ENCODE measurements at places on chromosomes 11 and 22. TPM values are rescaled to one million over a fixed set of nuclear protein-coding genes. Genes with fewer than 3 reads are reported as not detected.

DNA sequence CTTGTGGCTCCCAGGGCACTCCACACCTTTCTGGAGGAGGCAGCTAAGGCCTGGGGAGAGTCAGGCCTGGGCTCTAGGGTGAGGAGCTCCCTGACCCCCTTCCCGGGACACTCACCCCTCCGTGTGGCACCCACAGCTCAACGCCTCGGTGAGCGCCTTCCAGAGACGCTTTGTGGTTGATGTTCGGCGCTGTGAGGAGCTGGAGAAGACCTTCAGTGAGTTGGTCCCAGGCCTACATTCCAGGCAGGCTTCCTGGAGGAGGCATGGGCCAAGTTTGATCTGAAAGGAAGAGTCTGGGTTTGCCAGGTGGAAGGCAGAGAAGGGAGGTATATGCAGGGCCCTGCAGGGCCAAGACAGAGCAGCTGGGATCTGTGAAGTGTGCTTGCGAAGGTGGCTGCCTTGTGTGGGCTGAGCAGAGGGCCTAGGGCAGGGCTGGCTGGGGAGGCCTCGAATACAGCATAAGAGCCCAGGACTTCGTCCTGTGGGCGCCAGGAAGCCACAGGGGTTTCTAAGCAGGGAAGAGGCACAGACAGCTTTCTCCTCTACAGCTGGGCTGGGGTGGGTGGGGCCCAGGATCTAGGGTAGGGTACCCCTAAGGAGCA is 2.9 kb downstream of the TCIRG1 start:
- H3K36me3 ChIP-seq = no peaks in the 10 kb centered on the region
- no peak for DNase-seq
- no peaks in the 10 kb centered on the region for H3K27me3 ChIP-seq
- H3K4me3 ChIP-seq = no peak overlapping the region
- peaks cover 41% of the 10 kb centered on the region for H3K4me1 ChIP-seq
- H3K27ac ChIP-seq = peak overlapping the region; percentile 92

- no peaks in the 10 kb centered on the region for H3K4me1 ChIP-seq
- no peak overlapping the region for H3K4me3 ChIP-seq
- DNase-seq = no peak
- H3K36me3 ChIP-seq = no peaks in the 10 kb centered on the region
- no peak overlapping the region for H3K27ac ChIP-seq
These were observed 843.2 kb downstream of the KCNA4 start for GRCh38 chr11:29173660-29174062.

FAT3 gene
- total RNA-seq = not detected

HBE1 gene
- not detected for total RNA-seq

OR52K1 gene
- total RNA-seq = not detected

GRCh38 chr11:64237484-64237951 is 3.1 kb downstream of the VEGFB start:
- H3K36me3 ChIP-seq = no peaks in the 10 kb centered on the region
- H3K4me1 ChIP-seq = peaks cover 35% of the 10 kb centered on the region
- no peak for DNase-seq

GRCh38 chr11:18696638-18697225 is 1.8 kb upstream of the TMEM86A start:
- H3K4me3 ChIP-seq = no peak overlapping the region
- H3K4me1 ChIP-seq = peaks cover 12% of the 10 kb centered on the region
- no peaks in the 10 kb centered on the region for H3K36me3 ChIP-seq
- no peaks in the 10 kb centered on the region for H3K27me3 ChIP-seq
- H3K27ac ChIP-seq = no peak overlapping the region
- no peak for DNase-seq

CCDC81 gene
- 0.44 TPM for total RNA-seq

INPPL1 gene
- total RNA-seq = 103 TPM

- peak overlapping the region; percentile 21 for H3K27ac ChIP-seq
- no peak overlapping the region for H3K4me3 ChIP-seq
- peak; percentile 12 for DNase-seq
- peaks cover 7% of the 10 kb centered on the region for H3K36me3 ChIP-seq
- no peaks in the 10 kb centered on the region for H3K27me3 ChIP-seq
These were observed 5.4 kb downstream of the TANGO2 start for GRCh38 chr22:20026204-20026908.

STT3A gene
- total RNA-seq = 143 TPM

GRCh38 chr11:64086258-64087123 is 50.8 kb downstream of the FLRT1 start:
- DNase-seq = no peak
- H3K4me1 ChIP-seq = no peaks in the 10 kb centered on the region
- H3K36me3 ChIP-seq = no peaks in the 10 kb centered on the region
- H3K4me3 ChIP-seq = no peak overlapping the region
- H3K27ac ChIP-seq = no peak overlapping the region

- peak overlapping the region; percentile 52 for H3K4me3 ChIP-seq
- DNase-seq = no peak
- peaks cover 44% of the 10 kb centered on the region for H3K4me1 ChIP-seq
- no peaks in the 10 kb centered on the region for H3K27me3 ChIP-seq
- H3K27ac ChIP-seq = peak overlapping the region; percentile 92
- H3K36me3 ChIP-seq = no peaks in the 10 kb centered on the region
These were observed 1.4 kb downstream of the USP47 start for GRCh38 chr11:11843211-11843621.

GRCh38 chr11:35365395-35365794 is 54.0 kb downstream of the SLC1A2 start:
- no peaks in the 10 kb centered on the region for H3K36me3 ChIP-seq
- no peak for DNase-seq
- no peaks in the 10 kb centered on the region for H3K4me1 ChIP-seq
- H3K27me3 ChIP-seq = no peaks in the 10 kb centered on the region

- DNase-seq = no peak
- H3K4me3 ChIP-seq = no peak overlapping the region
- H3K4me1 ChIP-seq = no peaks in the 10 kb centered on the region
- H3K27ac ChIP-seq = no peak overlapping the region
- no peaks in the 10 kb centered on the region for H3K36me3 ChIP-seq
These were observed 32.8 kb upstream of the CTSD start for GRCh38 chr11:1796413-1797011.

GRCh38 chr22:35158336-35158735 is 92.4 kb downstream of the ISX start:
- no peaks in the 10 kb centered on the region for H3K4me1 ChIP-seq
- no peak overlapping the region for H3K27ac ChIP-seq
- H3K36me3 ChIP-seq = no peaks in the 10 kb centered on the region
- DNase-seq = no peak
- H3K27me3 ChIP-seq = peaks cover 5% of the 10 kb centered on the region

GRCh38 chr11:69442807-69443137 is 38.7 kb upstream of the LINC01488 start:
- H3K27me3 ChIP-seq = no peaks in the 10 kb centered on the region
- peak overlapping the region; percentile 51 for H3K27ac ChIP-seq
- no peaks in the 10 kb centered on the region for H3K36me3 ChIP-seq
- no peak for DNase-seq

DNA sequence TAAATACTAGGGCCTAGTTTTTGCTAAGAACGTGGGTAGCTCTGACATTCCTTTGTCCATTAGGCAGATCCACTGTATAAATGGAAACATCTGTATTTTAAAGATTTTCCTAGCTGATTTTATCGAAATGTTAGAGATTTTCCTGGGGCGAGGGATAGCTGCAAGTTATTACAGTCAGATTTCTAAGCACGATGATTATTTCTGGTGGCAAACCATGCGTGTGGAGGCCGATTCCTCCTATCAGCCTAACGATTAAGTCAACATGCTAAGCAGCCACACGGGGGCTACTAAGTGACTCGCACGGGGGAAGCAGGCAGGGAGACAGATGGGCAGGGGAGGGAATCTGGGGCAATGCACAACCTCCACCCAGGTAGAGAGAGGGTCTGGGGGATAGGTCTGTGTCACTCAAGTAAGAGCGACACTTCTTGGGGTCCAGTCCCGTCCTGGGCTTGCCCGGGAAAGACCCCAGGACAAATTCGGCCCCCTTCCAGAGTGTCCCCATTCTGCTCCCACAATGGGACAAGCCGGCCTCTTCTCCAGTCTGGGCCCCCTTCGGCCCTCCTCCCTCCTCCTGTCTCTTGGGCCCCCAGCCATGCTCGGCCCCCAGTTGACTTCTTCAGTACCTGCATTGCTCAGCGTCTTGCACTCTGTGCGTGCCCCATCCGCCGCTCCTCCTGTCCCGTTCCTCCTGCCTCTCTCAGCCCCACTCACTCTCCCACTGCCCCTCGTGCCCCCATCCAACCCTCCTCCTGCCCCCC is 571 bp downstream of the C11orf24 start:
- H3K4me3 ChIP-seq = peak overlapping the region; percentile 91
- peak overlapping the region; percentile 93 for H3K27ac ChIP-seq
- H3K36me3 ChIP-seq = peaks cover 9% of the 10 kb centered on the region
- no peaks in the 10 kb centered on the region for H3K27me3 ChIP-seq
- H3K4me1 ChIP-seq = peaks cover 21% of the 10 kb centered on the region

DNA sequence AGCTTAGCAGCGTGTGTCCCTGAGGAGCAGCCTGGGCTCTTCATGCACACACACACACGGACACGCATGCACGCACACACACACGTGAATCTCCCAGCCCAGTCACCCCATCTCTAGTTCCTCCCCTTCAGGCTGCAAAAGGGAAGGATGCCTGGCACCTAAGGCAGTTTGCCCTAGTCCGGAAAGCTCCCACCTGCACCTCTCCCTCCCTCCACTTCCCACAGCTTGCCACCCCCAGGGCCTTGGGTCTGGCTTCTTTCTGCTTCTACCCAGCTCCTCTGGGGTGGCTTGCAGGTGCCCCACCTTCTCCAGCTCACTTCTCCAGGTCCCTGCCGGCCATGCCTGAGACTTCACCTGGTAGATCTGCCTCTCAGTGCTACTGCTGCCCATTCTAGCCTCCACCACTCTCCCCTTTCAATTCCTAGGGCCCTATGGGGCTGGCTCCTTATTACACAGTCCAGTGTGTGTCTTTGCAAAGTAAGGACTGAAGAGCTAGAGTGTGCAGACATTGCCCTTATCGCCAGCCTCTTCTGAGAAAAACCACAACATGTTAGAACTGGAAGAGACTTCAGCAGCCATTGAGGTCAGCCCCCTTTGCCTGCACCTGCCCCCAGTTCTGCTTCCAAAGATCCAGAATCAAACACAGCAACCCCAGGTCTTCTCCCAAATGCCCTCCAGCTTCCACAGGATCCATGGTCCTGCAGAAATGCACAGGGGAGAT is 33.5 kb upstream of the CHST1 start:
- H3K27me3 ChIP-seq = no peaks in the 10 kb centered on the region
- no peaks in the 10 kb centered on the region for H3K36me3 ChIP-seq
- no peaks in the 10 kb centered on the region for H3K4me1 ChIP-seq
- no peak for DNase-seq

DNA sequence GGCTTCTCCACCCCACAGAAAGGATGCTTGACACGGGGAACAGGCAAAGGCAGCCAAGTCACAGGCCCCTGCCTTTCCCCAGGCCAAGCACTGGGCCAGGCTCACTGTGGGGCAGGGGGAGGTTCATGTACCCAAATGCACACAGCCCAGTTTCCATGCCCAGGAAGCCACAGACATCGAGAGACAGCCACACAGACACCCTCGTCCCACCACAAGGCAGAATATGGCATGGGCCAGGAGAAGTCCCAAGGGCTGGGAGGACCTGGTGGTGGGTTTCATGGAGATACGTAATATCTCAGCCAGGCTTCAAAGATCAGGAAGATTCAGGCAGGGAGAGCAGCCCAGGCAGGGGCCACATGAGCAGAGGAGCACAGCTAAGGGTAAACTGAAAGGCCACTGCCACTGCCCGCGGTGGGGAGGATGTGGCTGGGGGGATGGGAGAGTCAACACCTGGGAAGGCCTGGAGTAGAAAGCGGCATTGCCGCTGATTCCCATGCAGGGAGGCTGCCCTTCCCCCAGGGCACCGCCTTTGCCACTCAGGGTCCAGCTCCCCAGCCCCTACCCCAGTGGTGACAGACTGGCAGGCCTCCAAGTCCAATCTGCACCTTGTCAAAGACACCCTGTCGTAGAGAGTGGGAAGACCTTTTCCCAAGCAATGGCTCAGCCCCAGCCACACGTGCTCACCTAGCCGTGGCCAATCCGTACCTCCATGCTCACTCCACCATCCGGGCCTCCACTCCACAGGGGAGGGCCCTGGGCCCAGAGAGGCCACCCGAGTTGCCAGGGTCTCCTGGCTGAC is 2.4 kb upstream of the MFNG start:
- H3K27ac ChIP-seq = no peak overlapping the region
- H3K36me3 ChIP-seq = no peaks in the 10 kb centered on the region
- no peak overlapping the region for H3K4me3 ChIP-seq
- H3K27me3 ChIP-seq = no peaks in the 10 kb centered on the region
- peaks cover 47% of the 10 kb centered on the region for H3K4me1 ChIP-seq
- no peak for DNase-seq

DNA sequence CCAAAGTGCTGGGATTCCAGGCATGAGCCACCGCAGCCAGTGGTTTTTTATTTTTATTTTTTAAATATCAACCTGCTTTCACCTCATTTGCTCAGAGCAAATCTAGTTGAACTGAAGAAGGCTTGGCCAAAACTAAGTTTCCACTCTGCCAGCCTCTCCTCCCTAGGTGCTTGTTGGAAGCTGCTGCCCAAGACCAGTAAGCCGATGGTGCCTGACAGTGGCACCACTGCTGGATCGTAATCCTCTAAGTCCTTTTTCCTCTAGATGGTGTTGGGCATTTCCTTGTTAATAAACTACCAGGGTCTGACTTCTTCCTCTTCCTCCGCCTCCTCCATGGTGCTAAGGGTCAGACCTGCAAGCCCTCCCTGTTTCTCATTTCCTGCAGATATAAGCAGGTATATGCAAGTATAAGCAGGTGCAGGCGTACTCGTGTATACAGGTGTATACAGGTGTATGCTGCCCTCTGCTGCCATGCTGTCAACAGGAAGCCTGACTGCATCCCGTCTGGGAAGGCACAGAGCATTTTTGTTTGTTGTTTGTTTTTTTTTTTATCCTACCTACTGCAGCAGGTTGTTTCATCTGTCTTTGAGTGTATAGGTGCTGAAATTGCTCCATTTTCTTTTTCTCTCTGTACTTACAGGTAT is 1.6 kb downstream of the NADSYN1 start:
- H3K27me3 ChIP-seq = no peaks in the 10 kb centered on the region
- peaks cover 44% of the 10 kb centered on the region for H3K36me3 ChIP-seq
- DNase-seq = no peak

- peak overlapping the region; percentile 23 for H3K4me3 ChIP-seq
- H3K27me3 ChIP-seq = no peaks in the 10 kb centered on the region
- no peak overlapping the region for H3K27ac ChIP-seq
- no peaks in the 10 kb centered on the region for H3K4me1 ChIP-seq
- H3K36me3 ChIP-seq = no peaks in the 10 kb centered on the region
These were observed 8.7 kb downstream of the PTH start for GRCh38 chr11:13486926-13487660.

DNA sequence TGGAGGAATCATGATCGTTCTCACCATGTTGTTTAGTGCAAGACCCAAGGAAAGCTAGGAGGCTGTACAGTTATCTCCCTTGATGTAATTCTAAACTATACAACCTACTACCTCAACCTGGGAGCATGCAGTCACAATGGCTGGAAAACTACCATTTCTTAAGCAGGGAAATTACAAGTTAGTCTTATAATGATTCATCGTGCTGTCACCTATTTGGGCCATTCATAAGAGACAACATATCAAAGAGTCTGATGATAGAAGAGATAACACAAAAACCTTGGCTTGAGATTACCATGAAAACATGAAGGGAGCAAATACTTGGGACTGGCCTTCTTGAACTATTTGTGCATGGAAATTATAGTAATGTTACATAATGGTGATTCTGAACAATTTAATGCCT is 30.5 kb upstream of the BLID start:
- no peaks in the 10 kb centered on the region for H3K4me1 ChIP-seq
- H3K4me3 ChIP-seq = no peak overlapping the region
- no peaks in the 10 kb centered on the region for H3K27me3 ChIP-seq
- no peak for DNase-seq

USP35 gene
- 4.4 TPM for total RNA-seq

- no peak overlapping the region for H3K27ac ChIP-seq
- H3K4me3 ChIP-seq = no peak overlapping the region
- no peak for DNase-seq
- H3K27me3 ChIP-seq = no peaks in the 10 kb centered on the region
These were observed 9.7 kb upstream of the MALAT1 start for GRCh38 chr11:65489035-65489705.
